ENCODE measurements at places on chromosomes 5 and 9.

GRCh38 chr5:436641-436975 lies 6.4 kb upstream of the EXOC3 start:
- DNase-seq, result no peak

DNA sequence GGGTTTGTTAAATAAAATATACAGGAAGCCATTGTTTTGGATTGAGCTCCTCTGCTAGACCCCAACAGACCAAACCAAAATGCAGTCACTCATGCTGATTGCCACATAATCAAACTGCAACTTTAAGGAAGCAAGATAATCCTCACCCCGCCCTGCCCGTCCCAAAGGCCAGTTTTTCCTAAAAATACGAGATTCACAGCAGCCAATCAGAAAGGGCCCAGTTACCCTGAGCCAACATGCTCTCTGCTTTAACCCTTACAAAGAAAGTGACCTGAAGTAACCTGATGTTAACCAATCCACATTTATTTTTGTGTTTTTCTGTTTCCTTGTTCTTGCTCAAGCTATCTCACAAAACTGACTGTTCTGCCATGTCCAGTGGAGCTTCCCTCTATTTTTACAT lies 21.5 kb upstream of the RNF20 start:
- no peak for DNase-seq

GRCh38 chr5:147490989-147491388 lies 18.9 kb downstream of the DPYSL3 start:
- no peak for DNase-seq

DNA sequence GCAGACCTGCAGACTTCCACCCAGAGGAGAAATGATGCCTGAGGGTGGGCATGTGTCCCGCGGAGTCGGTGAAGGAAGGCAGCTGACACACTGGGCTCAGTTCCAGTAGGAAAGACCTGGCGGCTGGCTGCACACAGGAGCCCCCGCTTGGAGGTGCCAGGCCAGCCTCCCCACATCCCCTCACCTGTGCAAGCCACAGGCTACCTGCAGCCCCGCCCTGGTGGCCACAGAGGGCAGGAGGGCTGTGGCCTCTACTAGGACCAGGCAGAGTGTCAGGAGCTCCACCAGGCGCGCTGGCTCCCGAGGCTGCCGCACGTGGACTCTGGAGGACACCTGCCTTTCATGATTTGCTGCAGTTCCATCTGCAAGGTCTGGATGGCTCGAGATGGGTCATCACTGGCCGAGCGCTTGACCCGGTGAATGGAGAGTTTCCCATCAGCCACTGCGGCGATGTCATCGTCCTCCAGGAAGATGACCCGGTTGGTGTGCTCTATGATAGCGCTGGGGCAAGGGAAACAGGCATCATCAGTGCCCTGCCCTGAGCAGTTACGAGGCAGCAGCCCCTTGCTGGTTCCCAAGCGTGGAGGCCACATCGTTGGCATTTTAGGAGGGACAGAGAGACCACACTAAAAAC lies 26.7 kb upstream of the MAPK9 start:
- no peak for DNase-seq

GRCh38 chr9:20139763-20140290 lies 351.0 kb upstream of the SLC24A2 start:
- no peak for DNase-seq

Measured in activated CD4-positive, alpha-beta T cell treated with anti-CD3 and anti-CD28 coated beads, Interleukin-2, amount 50 U/mL, for 48 hours (primary cell).